Esophagus mucosa (tissue), 1 donor: ENCODE measurements at places on chromosomes 16 and 17.
A peak's percentile ranks its signal among the peaks of the same experiment; 100 is the strongest.

DNA sequence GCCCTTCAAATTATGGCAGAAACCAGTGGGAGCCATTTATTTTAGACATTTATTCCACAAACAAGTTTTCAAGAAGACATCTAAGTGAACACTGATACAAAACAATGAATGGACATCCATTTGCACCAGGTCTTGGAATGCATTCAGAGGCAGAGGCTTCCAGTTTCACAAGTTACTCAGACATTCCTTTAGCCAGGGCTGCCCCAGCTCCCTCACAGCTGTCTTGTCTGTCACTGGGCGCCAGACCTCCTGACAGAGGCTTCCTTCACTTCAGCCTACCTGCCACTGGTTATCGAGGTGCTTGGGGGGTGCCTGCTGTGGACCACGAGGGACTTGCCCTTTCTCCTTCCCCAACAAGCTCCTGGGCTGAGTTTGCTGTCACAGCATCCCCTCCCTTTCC is 19.2 kb downstream of the AQP8 start:
- no peak for ATAC-seq

GRCh38 chr17:39197380-39198185 is at the start of gene CACNB1:
TSS of gene CACNB1 (minus strand) at chr17:39197669. CDS start at chr17:39197495, 174 bp downstream.
- peak; percentile 22 for ATAC-seq

- no peak for ATAC-seq
These were observed 546.3 kb upstream of the CDH11 start for GRCh38 chr16:65668064-65668595.

- no peak for ATAC-seq
These were observed 1.4 kb upstream of the LHX1 start for GRCh38 chr17:36935671-36936454.

- no peak for ATAC-seq
These were observed 131.3 kb downstream of the NLK start for GRCh38 chr17:28173801-28174200.

GRCh38 chr16:12215277-12216105 is 239.0 kb downstream of the SNX29 start:
- no peak for ATAC-seq

- peak; percentile 93 for ATAC-seq
These were observed 11.0 kb downstream of the P3H4 start for GRCh38 chr17:41800601-41801373.

GRCh38 chr17:66381701-66382362 is 79.4 kb downstream of the PRKCA start:
- no peak for ATAC-seq

GRCh38 chr17:47352848-47353247 is 29.1 kb downstream of the EFCAB13 start:
- no peak for ATAC-seq

DNA sequence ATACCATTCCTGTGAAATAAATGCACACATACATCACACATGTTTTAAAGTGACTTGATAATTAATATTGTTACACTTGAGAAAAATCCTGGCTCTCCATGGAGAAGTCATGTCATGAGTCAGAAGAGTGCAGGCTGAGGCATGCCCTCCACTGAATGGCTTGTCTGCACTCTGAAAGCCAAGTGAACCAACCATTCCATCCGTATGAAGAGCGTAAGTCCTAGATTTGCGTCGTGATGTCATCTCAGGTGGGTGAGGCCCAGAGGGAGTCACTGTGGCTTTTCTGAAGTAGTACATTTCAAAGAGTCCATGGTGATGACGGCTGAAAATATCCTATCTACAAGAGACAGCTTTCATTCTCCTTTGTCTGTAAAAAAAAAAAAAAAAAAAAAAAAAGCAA is 83.5 kb upstream of the IRX5 start:
- peak; percentile 99 for ATAC-seq

GRCh38 chr17:64056269-64057005 is 36.0 kb upstream of the ICAM2 start:
- no peak for ATAC-seq

DNA sequence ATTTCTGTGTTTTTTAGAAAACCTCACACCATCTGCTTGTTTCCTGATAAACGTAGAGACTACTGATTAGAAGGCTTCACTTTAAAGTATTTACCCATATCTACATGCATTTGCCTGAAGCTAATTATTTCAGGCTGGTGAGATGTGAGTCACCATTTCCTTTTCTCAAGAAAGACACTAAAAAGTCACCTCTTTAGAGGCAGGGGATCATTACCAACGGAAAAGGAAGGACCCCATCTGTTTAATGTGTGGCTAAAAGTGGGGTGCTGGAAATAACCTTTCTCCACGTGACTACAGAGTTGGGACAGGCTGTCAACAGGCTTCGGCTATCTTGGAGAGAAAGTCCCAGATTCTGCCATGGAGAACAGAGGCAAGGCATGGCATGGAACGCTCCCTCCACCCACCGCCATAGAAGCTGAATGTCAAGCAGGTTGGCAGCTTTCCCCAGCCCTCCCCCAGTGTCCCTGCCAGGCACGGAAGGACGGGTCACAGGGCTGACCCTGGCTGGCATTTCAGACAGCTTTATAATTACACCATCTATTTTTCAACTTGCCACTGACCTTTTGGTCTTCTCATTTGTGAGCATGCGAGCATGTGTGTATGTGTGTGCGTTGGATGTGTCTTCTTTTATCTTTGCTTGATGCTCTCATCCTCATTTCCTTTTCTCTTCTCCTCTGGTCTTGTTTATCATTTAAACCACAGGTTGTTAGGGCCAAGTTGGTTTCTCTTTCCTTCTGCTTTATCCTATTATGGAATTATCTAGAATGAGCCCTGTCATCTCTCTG is 157.0 kb downstream of the CPPED1 start:
- no peak for ATAC-seq

DNA sequence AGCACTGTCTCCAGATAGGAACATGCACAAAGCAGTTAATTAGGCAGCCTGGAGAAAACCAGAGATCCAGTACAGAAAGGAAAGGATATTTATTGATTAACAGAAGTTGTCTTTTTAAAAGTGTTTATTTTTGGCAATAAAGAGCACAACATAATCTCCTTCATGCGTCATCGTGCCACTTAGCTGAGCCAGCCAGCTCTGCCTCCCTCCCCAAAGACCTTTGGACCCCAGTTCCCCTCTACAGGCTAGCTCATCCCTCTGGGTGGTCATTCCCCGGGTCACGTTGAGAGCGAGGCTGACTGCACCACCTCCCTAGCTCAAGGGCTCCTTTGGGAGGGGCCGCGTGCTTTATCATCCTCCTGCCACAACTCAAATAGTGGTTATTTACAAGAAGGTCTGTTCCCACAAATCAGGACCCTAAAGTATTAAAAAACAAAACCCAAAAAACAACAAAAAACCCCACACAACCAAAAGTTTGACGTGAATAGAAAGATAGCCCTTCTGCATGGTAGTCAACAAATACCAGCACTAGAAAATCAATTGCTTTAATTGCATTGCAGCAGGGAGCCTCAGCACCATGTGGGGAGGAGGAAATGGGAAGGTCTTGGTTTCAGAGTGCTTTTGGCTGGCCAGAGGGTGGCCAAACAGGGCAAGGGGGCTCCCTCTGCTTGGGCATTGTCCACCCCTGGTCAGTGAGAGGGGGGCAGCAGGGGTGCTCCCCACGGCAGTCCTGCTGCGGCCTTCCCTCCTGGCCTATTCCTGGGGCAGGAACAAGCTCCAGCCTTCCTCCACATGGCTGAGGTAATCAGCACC is 9.6 kb downstream of the POLR2C start:
- ATAC-seq: no peak

DNA sequence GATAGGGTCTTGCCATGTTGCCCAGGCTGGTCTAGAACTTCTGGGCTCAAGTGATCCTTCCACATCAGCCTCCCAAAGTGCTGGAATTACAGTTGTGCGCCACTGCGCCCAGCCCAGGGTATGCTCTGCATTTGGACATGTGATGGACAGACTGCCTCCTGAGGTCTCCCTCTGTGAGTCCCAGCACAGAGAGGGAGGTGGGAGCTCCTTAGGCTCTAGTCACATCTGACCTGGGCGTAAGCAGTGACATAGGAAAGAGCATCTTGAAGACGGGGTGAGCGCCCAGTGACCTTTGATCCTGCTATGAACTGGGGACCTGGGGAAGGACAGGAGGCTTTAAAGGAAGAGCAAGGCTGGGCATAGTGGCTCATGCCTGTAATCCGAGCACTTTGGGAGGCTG is 2.2 kb upstream of the GFAP start:
- no peak for ATAC-seq

GRCh38 chr17:7484919-7485377 is 782 bp downstream of the POLR2A start:
- no peak for ATAC-seq

GRCh38 chr17:75637143-75637538 is 3.9 kb downstream of the SMIM5 start:
- no peak for ATAC-seq

- ATAC-seq: no peak
These were observed 7.8 kb downstream of the TSPOAP1 start for GRCh38 chr17:58320570-58321323.

GRCh38 chr16:49799172-49799571 is 56.7 kb downstream of the ZNF423 start:
- ATAC-seq: no peak

DNA sequence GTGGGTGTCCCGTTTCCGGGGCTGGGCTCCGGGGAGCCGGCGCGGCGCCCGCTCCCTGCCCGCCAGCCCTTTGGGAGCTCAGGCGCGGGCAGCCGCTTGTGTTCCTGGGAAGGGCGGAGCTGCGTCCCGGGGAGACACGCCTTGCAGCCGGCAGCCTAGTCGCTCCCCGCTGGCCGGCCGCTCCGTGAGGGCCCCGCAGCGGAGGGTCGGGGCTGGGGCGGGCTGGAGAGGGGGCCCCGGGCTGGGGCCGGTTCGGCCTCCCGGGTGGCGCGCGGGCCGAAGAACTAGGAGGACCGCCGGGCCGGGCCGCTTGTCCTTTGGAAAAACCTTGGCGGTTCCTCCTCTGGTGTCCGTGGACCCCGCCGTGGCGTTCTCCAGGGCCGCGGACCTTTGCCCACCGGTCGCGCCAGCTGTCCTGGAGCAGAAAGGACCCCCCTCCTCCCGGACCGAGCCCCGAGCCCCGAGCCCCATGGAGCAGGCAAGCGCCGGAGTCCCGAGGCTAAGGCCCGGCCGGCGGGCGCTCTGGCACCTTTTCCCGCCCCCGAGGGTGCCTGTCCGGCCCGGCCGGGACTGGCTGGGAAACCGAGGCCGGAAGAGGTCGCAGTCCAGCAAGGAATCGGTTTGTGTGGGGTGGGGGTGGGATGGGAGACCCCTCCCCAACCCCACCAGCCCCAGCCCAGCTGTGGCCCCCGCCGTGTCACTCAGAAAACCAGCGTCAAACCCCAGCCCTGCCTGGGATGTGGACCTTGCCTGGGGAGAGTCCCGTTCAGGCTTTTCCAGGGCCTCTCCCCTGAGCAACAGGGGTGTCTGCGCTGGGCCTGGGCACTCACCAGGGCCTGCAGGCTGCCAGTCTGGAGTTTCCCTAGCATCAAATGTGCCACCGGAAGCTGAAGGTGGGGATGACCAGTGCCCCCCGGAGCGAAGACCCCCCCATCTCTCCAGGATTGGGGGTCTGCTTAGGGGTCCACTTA is 6.8 kb upstream of the TBC1D3B start:
- peak; percentile 77 for ATAC-seq

- no peak for ATAC-seq
These were observed 190.9 kb downstream of the WWOX start for GRCh38 chr16:78290395-78290794.

DNA sequence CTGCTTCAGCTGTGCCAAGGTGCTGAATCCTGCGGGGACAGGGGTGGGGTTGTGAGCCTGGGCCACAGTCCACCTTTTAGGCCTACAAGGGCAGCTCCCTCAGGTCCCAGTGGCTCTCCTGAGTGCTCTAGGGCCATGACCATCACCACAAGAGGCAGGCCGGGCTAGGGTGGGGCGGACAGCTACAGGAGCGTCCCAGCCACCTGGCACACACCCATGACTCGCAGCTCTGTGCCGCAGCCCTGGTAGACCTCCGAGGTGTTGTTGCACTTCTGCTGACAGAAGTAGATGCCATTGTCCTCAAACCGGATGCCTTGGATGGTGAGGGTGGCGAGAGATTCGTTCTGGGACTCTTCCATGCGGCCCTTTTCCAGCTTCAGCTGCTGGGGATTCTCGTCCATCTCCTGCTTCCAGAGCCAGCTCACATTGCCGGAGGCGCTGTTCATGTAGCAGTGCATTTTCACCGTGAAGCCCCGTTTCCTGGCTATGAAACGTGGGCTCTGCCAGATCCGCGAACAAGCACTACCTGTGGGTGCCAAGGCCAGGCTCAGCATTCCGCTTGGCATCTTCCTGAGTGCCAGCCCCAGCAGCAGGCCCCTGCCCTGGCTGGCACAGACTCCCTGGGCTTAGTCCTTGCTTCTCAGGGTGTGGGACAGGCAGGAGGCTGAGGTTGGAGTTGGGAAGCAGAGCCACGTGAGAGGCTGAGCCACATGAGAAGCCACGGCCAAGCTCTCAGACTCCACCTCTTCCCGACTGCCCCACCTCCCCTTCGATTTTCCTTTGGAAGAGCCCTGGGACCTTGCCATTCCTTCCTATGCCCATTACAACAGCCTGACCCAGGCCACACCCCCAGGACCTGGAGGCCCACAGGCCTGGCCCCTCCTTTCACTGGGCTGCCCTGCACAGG is 2.0 kb downstream of the CD79B start:
- ATAC-seq: peak; percentile 20

DNA sequence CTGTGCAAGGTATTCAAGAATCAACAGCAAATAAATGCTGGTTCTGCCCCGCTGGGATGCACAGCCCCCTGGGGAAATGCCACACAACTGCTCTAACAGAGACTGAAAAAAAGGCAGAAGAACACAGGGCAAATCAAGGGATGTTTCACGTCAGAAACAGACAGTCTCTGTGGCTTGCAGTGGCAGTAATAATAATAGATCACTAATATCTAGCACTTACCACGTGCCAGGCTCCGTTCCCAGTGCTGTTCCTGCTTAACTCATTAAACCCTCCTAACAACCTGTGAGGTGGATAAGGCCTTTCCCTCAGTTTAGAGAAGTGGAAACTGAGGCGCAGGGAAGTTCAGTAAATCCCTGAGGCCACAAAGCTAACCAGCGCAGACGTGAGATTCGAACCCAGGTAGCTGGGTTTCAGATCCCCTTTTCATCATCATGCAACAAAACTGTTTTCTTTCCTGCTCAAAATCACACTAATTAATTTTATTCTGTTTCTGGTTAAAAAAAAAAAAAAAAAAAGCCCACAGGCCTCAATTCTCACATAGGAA is 36.7 kb downstream of the ARHGAP17 start:
- ATAC-seq: no peak

DNA sequence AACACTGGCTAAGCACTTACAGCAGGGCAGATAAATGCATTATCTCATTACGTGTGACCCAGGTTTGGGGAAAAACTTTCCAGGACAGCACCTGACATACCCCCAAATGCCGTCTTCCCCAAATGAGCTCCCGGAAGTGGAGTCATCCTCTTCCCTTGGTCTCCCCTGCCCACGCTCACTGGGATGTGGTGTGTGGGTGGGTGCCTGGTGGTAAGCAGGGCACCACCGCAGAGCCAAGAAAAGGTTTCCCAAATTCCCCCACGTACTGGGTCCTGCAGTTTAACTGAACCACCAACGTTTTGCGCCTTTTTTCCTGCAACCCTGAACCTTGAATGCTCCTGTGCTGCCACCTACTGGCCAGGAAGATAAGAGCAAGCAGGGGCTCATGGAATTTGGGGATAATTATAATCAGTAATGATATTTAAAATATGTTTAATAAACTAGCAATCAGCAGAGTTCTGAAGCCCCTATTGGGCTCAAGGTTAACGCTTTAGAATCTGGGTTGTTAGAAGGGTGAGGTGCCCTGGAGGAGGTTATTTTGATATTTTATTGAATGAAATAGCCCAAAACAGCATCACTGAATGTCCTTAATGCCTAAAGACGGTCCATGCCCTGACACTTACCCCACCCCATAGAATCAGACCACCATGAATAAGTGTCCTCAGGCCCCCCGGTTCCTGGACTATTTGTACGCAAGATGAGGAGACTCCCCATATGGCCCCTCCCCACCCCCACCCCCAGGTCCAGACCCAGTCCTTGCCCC is 8.0 kb downstream of the SPPL2C start:
- ATAC-seq: peak; percentile 24

- no peak for ATAC-seq
These were observed 70.9 kb upstream of the N4BP1 start for GRCh38 chr16:48680881-48681280.
